NCI-H2081 treated with DMSO at 0.1 percent for 48 hours (cell line): ENCODE measurements at places on chromosomes 12 and 14.

DNA sequence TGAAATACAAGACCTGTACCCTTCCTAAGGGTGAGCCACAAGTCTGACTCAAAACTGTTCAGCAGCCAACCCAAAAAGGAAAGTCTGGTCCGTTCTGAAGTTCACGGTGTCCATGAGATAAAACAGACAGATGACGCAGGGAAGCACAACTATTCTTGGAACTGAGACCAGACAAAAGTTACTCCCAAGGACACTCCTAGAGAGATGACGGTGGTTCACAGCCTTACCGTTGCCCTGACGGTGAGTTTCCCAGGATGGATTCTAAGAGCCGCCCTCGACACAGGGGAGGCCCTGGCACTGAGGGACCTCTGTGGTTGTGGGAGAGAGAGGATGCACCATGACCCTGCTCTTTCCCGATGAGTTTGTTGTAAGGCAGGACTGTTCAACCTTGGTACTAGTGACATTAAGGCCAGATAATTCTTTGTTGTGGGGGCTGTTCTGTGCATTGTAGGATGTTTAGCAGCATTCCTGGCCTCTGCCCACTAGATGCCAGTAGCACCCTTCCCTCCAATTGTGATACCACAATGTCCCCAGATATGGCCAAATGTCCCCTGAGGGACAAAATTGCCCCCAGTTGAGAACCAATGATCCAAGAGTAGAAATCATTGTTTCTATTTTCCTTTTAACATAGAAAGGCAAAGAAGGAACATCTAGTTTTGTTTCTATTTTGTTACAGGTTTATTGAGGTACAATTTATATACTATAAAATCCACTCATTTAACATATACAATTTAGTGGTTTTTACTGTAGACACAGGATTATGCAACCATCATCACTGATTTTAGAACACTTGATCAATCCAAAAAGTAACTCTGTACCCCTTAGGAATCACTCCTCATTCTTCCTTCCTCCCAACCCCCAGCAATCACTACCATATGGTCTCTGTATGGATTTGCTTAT lies 23.0 kb downstream of the OR10P1 start:
- no peak for DNase-seq

- DNase-seq = no peak
Measured at GRCh38 chr12:85350356-85350755, 70.3 kb downstream of the ALX1 start.

GRCh38 chr12:27237790-27238771 lies 6.0 kb upstream of the STK38L start:
- DNase-seq = no peak

GRCh38 chr14:22939684-22940083 lies 10.5 kb upstream of the PRMT5 start:
- no peak for DNase-seq

- DNase-seq = no peak
Measured at GRCh38 chr12:45232756-45233372, 17.0 kb downstream of the ANO6 start.

GRCh38 chr12:47249719-47250357 lies 170.1 kb upstream of the AMIGO2 start:
- DNase-seq = no peak

DNA sequence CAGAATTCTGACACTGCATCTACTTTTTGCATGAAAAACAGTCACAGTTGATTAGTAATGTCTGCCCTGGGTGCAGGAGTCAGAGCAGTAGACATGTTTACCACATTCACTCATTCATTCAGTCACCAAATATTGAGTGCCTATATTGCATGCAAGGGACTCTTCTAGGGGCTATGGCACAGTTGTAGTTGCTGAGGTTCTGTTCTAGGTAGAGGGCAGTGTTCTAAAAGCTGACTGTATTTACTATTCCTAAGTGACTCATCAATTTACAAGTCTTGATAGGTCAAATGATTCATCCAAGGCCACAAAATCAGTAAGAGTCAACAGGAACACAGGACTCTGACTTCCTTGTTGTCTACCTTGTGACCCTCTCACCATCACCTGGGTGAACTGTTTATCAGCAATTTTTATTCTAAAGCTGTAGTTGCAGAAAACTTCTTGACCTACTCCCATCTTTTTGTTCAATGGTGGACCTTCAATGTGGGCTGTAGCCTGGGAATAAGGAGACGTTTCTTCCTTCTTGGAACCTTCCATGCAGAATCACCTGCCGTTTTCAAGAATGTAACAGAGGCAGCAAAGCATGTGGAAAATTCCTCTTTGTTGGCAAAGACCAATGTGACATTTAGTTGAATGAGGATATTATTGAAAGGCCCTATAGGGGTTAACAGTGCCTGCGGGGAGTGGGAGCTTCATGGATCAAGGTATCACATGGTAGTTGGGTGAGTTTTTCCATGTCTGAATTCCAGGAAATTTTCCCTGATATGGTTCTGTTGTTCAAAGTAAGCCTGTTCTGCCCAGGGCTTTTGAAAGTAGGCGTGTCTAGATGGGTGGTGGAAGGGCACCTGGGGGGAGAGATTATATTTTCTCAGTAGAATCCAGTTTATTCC lies 223.2 kb downstream of the KTN1 start:
- no peak for DNase-seq

DNA sequence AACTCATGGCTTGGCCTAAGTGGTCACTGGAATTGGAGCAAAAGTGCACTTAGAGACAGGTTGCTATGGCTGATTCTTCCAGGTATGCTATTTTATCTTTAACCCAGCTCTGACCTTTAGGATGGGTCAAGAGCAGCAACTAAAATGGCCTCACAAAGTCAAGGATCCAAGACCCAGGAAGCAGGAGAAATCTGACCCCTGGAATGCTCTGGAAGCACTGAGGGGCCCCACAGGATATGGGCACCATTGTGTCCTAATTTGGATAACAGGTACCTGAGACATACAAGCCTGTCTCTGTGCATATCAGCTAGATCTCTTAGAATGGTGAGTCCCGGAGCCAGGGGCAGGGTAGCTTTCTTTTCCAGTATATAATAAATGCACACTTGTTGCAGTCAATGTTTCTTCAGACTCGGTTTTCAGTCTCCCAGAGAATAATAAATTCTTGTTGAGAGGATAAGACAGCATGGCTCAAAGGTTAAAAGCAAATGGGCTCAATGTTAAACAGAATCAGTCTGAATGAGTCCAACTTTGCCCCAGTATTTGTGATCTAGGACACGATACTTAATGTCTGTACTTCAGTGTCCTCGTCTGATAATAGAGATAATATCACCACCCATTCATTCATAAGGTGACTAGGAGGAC lies 29.3 kb upstream of the TMCC3 start:
- DNase-seq = no peak

GRCh38 chr14:33796356-33796755 lies 154.5 kb downstream of the EGLN3 start:
- no peak for DNase-seq

- no peak for DNase-seq
Measured at GRCh38 chr12:66453844-66454243, 151.6 kb downstream of the HELB start.

GRCh38 chr12:132282950-132283771 lies 46.2 kb downstream of the GALNT9 start:
- DNase-seq = no peak

DNA sequence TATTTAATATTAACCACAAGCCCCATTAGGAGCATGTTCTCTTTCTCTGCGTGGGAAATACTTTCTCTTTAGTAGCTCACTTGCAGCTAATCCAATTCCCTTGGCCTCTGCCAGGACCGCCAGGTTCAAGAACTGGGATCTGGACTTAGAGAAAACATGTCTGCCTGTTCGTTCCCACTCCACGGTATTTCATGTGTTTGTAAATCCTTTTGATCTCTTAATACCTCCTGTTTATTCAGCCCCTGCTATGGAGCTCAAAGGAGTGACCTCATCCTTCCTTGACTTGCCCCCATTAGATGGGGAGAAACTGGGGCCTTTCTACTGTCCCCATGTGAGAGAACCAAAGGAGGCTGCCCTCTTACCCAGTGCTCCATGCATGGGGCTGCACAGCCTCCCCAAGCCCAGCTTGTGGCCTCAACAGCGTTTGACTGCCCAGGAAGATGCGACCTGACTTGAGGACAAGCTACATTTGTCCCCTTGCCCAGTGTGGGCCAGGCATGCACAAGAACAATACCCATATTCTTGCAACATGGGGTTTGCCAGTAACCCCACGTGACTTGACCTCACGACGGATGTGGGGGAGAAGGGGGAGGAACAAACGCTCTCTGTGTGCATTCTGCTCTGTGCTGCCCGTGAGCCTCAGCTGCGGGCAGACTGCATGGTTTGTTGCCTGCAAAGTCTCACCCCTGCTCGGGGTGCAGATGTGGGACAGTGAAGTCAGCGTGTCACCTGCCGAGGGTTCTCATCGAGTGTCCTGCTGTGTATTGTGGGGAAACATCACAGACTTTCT lies 30.3 kb downstream of the CD9 start:
- DNase-seq = no peak

GRCh38 chr14:47022721-47023120 lies 371.1 kb upstream of the RPL10L start:
- DNase-seq = no peak

GRCh38 chr14:103546652-103547454 lies 15.6 kb downstream of the BAG5 start:
- DNase-seq = peak; percentile 39

DNA sequence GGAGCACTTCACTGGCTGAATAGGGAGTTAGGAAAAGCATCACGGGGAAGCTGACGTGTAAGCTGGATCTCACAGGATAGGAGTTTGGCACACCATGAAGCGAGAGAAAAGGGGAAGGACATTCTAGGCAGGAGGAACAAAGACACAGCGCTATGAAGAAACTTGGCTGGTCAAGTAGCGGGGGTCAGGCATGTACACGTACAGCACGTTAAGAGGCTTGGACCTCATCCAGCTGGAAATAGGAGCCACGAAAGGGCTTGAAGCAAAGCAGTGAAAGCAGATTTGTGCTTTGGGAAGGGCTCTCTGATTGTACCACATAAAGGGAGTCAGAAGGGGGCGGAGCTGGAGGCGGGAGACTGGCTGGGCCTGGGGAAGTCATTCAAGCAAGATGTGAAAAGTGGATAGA lies 19.6 kb upstream of the GALNT8 start:
- no peak for DNase-seq

GRCh38 chr12:50925342-50925651 lies 27.0 kb upstream of the HIGD1C start:
- DNase-seq = no peak

- DNase-seq = no peak
Measured at GRCh38 chr12:94222351-94223084, 74.1 kb downstream of the PLXNC1 start.

- DNase-seq = peak; percentile 80
Measured at GRCh38 chr12:102406033-102406584, 74.3 kb downstream of the IGF1 start.

- no peak for DNase-seq
Measured at GRCh38 chr12:106303202-106303820, 778 bp downstream of the TCP11L2 start.

GRCh38 chr14:72722201-72722785 lies 171.6 kb downstream of the DPF3 start:
- DNase-seq = no peak

GRCh38 chr14:93532541-93532940 lies 101.8 kb downstream of the UNC79 start:
- no peak for DNase-seq

GRCh38 chr12:32457251-32458025 lies 58.1 kb downstream of the FGD4 start:
- DNase-seq = no peak

- DNase-seq = no peak
Measured at GRCh38 chr12:71666259-71666658, 2.2 kb downstream of the THAP2 start.

DNA sequence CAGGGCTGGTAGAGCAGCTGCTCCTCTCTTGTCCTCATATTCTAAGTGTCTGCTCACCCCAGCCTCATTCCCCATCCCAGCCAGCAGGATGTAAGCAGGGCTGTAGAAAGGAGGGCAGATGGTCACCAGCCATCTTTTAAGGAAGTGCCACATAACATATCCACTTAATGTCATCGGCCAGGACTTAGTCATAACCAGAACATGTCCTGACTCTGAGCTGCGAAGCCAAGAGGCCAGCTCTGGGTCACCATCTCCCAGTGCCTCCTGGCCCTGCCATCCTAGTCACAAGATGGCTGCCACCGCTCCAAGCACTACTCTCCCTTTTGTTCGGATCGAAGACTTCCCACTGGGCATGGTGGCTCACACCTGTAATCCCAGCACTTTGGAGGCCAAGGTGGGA lies 123.9 kb downstream of the PLXNC1 start:
- no peak for DNase-seq

DNA sequence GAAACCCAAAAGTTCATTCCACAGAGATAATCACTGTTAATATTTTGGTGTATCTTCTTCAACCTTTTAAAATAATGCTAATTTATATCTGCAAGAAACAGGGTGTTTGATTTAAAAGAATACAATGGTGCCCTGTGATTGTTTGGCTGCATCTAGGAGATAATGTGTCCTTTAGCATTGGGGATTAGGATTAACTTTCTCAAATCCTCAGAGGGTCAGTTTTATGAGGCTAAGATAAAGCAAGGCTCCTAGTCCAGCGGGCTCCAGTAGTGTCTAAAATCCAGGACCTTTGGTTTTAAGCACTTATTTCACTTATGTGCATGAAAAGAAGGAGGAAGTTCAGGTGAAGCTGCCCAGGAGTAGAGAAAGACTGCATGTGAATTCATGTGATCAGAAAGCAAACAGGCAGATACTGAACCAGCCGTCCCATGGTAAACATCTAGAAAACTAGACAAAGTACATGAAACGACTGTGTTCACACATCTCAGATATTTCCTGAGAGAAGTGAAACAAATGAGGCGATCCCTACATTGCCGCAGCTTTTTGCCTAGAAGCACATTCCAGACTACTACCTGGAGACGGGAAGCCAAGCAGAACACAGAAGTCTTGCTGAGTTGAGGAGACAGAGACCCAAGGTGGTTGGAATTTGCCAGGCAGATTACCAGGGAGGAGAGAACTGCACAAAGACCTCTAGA lies 129.1 kb upstream of the MAX start:
- no peak for DNase-seq

DNA sequence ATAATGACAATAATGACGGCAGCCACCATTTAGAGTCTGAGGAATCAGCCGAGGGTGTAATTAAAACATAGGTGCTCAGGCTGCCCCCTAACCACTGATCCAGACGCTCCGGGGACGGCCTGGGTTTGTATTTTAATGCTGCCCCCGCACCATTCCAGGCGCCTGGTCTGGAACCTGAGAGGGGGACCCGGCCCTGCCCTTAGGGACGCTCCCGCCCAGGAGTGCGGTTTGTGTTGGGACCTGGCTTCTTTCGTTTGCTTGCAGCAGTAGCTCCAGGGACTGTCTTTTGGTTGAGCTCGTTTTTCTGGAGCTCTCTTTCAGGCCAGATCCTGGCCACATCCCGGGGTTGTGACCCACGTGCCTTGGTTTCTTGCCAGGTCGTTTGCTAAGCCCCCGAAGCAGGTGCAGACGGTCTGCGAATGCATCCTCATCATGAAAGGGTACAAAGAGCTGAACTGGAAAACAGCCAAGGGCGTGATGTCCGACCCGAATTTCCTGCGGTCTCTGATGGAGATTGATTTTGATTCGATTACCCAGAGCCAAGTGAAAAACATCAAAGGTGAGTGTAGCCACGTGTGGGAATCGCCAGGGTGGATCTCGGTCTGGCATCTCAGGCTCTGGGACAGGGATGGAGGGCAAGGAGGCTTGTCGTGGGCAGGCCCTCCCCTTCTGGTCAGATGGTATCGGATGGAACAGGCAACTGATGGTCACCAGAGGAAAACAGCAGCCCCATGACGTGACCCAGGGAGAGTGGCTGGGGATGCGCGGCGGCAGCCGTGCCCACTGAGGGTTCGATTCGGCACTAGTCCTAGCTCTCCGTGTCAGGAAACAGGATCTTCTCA lies 63.5 kb downstream of the CCDC92 start:
- DNase-seq = no peak

GRCh38 chr14:22653012-22653621 lies 9.0 kb upstream of the OR6J1 start:
- no peak for DNase-seq
